Transverse colon (tissue), 4 donors: ENCODE measurements at places on chromosomes 1 and 21. TPM values are rescaled to one million over a fixed set of nuclear protein-coding genes. Genes with fewer than 3 reads are reported as not detected.

The LEMD1 gene
- not detected for total RNA-seq

The RHEX gene
- not detected for total RNA-seq

The USH2A gene
- not detected for total RNA-seq

The TMIGD3 gene
- total RNA-seq = not detected

The IGSF9 gene
- 73.8 TPM for total RNA-seq

The PDPN gene
- 5.5 TPM for total RNA-seq

The IGSF3 gene
- total RNA-seq = 75.8 TPM

The RPL11 gene
- total RNA-seq = 822 TPM

The CRNN gene
- not detected for total RNA-seq

The TSPEAR gene
- total RNA-seq = not detected

The CITED4 gene
- 19.1 TPM for total RNA-seq

The PGLYRP3 gene
- not detected for total RNA-seq

The MCOLN2 gene
- total RNA-seq = 115 TPM

The ZNF697 gene
- 2.5 TPM for total RNA-seq

The C1orf105 gene
- not detected for total RNA-seq

The MTF1 gene
- 2.2 TPM for total RNA-seq

The CNST gene
- 83.0 TPM for total RNA-seq

The CELA2A gene
- not detected for total RNA-seq

The G0S2 gene
- 45.6 TPM for total RNA-seq

The GJA8 gene
- total RNA-seq = not detected

The PLEKHN1 gene
- total RNA-seq = 0.14 TPM

The NR0B2 gene
- total RNA-seq = not detected

The PTPN14 gene
- 6.8 TPM for total RNA-seq

The PITHD1 gene
- total RNA-seq = 36.7 TPM

The SLAMF9 gene
- 0.64 TPM for total RNA-seq

The RBM15 gene
- 54.0 TPM for total RNA-seq

The STUM gene
- 2.7 TPM for total RNA-seq

The FAM177B gene
- not detected for total RNA-seq

The RGS8 gene
- total RNA-seq = not detected

The DTL gene
- 5.0 TPM for total RNA-seq

The PLD5 gene
- 0.16 TPM for total RNA-seq

The TAS1R2 gene
- not detected for total RNA-seq

The RIPK4 gene
- total RNA-seq = 9.7 TPM

The DLGAP3 gene
- 0.14 TPM for total RNA-seq

The TLCD4 gene
- total RNA-seq = 68.8 TPM

The TESK2 gene
- total RNA-seq = 13.3 TPM

The GPR161 gene
- total RNA-seq = 3.0 TPM

The HES3 gene
- total RNA-seq = not detected

The C4BPB gene
- 3.7 TPM for total RNA-seq

The CHIA gene
- not detected for total RNA-seq

The NUDT17 gene
- total RNA-seq = 1.1 TPM

The ETNK2 gene
- total RNA-seq = 3.7 TPM

The PLPPR4 gene
- 0.41 TPM for total RNA-seq

The IRF6 gene
- 38.2 TPM for total RNA-seq

The SH3BGR gene
- total RNA-seq = 15.7 TPM

The KDM5B gene
- total RNA-seq = 50.5 TPM

The PAQR6 gene
- total RNA-seq = not detected
